GM12878 (cell line): ENCODE measurements at places on chromosomes 11 and 22. TPM values are rescaled to one million over a fixed set of nuclear protein-coding genes. Genes with fewer than 3 reads are reported as not detected.

GRCh38 chr22:37581504-37581903 is 1.6 kb upstream of the LGALS2 start:
- H3K27ac ChIP-seq: no peak overlapping the region
- no peaks in the 10 kb centered on the region for H3K27me3 ChIP-seq
- H3K4me1 ChIP-seq: peaks cover 14% of the 10 kb centered on the region
- no peak overlapping the region for H3K4me3 ChIP-seq
- no peaks in the 10 kb centered on the region for H3K36me3 ChIP-seq
- no peak for DNase-seq

GRCh38 chr11:76654298-76654851 is 16.2 kb downstream of the LRRC32 start:
- H3K4me1 ChIP-seq: no peaks in the 10 kb centered on the region
- DNase-seq: no peak
- H3K4me3 ChIP-seq: no peak overlapping the region
- H3K36me3 ChIP-seq: no peaks in the 10 kb centered on the region
- no peak overlapping the region for H3K27ac ChIP-seq

The RFPL1 gene
- not detected in 2 replicates for total RNA-seq

The KLHL35 gene
- 0.13 and 0.21 TPM in 2 replicates for total RNA-seq

The GLB1L3 gene
- 1.3 and 1.9 TPM in 2 replicates for total RNA-seq

The FAM180B gene
- total RNA-seq: not detected in 2 replicates
